Endothelial cell (in vitro differentiated cells): ENCODE measurements at places on chromosomes 7 and 10. TPM values are rescaled to one million over a fixed set of nuclear protein-coding genes. Genes with fewer than 3 reads are reported as not detected.

DNA sequence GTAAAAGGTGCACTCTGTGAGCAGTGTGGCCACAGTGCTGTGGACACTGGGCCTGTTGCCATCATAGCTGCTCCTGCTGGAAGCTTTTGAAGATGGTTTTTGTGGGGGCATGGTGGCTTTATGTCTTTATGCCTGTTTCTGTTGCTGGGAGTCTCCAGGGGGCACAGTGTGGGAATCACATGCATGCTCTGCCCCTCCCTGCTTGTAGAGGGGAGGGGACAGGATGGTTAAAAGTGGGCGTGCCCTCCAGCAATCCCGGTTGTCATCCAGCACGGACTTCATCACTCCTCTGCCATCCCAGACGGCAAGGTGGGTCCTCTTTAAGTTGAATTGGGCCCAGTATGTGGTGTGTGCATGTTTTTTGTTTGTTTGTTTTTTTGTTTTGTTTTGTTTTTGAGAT is 20.2 kb downstream of the OGDH start:
- H3K4me3 ChIP-seq, result no peak overlapping the region
- H3K27ac ChIP-seq, result no peak overlapping the region
- peaks cover 12% of the 10 kb centered on the region for H3K4me1 ChIP-seq
- H3K36me3 ChIP-seq, result peaks cover 3% of the 10 kb centered on the region

DNA sequence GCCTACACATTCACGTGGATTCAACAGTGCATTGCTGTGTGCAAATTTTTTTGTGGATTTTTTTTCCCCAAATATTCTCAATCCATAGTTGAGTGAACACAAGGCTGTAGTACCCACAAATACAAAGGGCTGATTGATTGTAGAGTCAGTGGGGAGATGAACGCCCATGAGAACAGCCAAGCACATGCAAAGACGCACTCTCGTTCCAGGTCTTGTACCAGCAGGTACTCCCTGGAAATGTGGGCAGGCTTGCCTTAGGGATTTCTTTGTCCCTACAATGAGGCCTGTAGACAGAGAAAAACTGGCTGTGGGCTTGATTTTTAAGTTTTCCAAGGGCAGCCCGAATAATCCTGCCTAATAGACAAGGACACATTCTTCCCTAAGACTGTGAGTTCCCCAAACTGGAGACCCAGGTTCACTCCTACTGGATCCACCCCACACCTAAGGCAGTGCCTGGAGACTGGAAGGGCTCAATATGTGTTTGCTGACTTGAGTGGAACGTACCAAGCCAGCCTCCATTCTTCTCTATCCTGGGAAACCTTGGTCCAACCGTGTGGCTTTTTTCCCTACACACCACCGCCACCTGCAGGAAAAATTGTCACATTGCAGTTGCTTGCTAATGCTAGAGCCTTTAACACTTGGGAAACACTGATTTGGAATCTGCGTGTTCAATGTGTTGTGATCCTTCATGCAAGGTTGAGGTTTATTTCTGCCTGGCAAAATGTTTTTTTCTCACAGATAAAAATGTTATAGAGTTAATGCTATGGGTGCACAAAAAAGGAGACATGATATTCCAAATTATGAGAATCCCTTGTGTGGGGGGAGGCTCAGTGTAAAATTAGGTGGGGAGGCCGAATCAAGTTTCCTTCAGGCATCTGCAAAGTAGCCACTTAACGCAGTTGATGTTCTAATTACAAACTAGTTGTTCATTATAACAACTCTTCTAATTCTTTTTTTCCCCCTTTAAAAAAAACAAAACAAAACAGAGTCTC is 49.3 kb downstream of the PPP1R17 start:
- DNase-seq, result peak; percentile 73
- no peaks in the 10 kb centered on the region for H3K36me3 ChIP-seq
- H3K4me3 ChIP-seq, result no peak overlapping the region
- H3K4me1 ChIP-seq, result peaks cover 6% of the 10 kb centered on the region
- no peak overlapping the region for H3K27ac ChIP-seq

The FZD8 gene
- total RNA-seq, result 45.9 TPM

DNA sequence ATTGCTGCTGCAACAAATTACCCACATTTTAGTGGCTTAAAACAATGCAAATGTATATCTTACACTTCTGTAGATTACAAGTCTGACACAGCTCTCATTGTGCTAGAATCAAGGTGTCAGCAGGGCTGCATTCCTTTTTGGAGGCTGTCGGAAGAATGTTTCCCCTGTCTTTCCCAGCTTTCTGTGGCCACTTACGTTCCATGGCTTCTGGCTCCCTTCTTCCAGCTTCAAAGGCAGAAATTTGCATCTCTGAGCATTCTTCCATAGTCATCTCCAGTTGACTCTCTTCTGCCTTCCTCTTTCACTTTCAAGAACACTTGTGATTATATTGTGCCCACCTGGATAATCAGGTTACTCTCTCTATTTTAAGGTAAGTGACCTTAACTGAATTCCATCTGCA is 125.3 kb downstream of the GPR158 start:
- H3K4me3 ChIP-seq, result no peak overlapping the region
- no peaks in the 10 kb centered on the region for H3K27me3 ChIP-seq
- H3K4me1 ChIP-seq, result no peaks in the 10 kb centered on the region
